ENCODE measurements at places on chromosomes 7 and 10.

GRCh38 chr10:34813626-34814222 is 1.4 kb downstream of the PARD3 start:
- peak; percentile 38 for DNase-seq

GRCh38 chr10:124680675-124681074 is 63.5 kb downstream of the FAM53B start:
- no peak for DNase-seq

GRCh38 chr7:29039821-29040578 is 81.9 kb upstream of the TRIL start:
- DNase-seq = no peak

DNA sequence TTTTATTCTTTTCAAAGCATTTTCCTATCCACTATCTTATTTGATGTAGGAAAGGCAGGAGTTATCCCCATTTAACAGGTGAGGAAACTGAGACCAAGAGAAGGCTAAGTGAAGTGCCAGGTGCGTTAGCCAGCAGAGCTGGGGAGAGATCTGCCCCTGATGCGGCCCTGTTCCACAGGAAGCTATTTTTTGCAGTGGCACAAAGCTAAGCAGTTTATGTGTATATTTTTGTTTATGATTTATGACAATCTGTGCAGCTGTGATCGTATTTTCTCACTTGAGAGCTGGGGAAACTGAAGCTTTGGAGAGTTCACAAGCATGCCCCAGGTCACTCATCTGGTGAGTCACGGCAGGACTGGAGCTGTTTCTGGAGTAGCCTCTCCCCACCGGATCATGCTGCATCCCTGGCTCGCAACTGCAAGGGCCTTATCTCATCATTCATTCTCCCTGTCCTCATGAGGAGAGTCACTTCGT is 38.8 kb downstream of the SLC29A3 start:
- DNase-seq = no peak

DNA sequence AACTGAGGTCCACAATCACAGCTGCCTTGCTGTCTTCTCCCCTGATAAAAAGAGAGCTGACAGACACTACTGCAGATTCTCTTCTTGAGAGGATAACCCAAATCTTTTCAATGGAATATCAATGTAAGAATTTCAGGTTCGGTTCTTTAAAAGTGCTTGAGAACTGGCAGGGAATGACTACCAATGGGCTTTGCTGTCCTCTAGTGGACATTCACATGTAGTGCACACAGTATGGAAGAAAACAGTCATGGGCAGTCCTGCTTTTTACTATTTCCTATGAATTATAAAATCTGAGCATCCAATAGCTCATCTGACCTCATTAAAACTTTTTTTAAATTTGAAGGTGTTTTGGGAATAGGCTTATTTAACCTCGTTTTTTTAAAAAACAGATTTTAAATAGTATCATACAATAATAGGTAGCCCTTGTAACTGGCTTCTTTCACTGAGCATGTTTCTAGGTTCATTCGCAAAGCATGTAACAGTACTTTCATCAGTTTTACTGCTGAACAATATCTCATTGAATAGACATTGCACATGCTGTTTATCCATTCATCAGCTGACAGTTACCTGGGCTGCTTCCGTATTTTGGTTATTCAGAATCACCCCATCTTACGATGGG is 18.3 kb downstream of the FZD9 start:
- DNase-seq = no peak
